ENCODE measurements at places on chromosomes 2 and 18.

DNA sequence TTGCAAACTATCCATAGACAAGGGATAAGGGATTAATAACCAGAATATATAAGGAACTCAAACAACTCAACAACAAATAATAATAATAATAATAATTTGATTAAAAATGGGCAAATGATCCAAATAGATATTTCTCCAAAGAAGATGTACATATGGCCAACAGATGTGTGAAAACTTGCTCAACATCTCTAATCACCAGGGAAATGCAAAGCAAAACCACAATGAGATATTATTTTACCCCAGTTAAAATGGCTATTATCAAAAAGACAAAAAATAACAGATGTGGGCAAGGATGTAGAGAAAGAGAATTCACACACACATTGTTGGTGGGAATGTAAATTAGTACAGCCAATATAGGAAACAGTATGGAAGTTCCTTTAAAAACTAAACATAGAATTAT lies 26.9 kb downstream of the DNAH7 start:
- H3K36me3 ChIP-seq: no peaks in the 10 kb centered on the region
- peaks cover 32% of the 10 kb centered on the region for H3K27me3 ChIP-seq
- no peak overlapping the region for H3K4me3 ChIP-seq
- no peak for ATAC-seq
- H3K4me1 ChIP-seq: no peaks in the 10 kb centered on the region

- H3K36me3 ChIP-seq: peaks cover 24% of the 10 kb centered on the region
- H3K27ac ChIP-seq: no peak overlapping the region
- no peak overlapping the region for H3K4me3 ChIP-seq
- peaks cover 16% of the 10 kb centered on the region for H3K4me1 ChIP-seq
- no peak for ATAC-seq
- H3K27me3 ChIP-seq: no peaks in the 10 kb centered on the region
These were observed 44.7 kb downstream of the UBR3 start for GRCh38 chr2:169871994-169872393.

GRCh38 chr18:77666613-77667012 lies 417.0 kb downstream of the GALR1 start:
- H3K4me1 ChIP-seq: no peaks in the 10 kb centered on the region
- peaks cover 29% of the 10 kb centered on the region for H3K27me3 ChIP-seq
- no peak overlapping the region for H3K27ac ChIP-seq
- no peak for ATAC-seq

GRCh38 chr2:143679617-143680016 lies 550.4 kb downstream of the ARHGAP15 start:
- no peak overlapping the region for H3K4me3 ChIP-seq
- H3K4me1 ChIP-seq: no peaks in the 10 kb centered on the region
- peaks cover 45% of the 10 kb centered on the region for H3K36me3 ChIP-seq

GRCh38 chr2:217299590-217299989 lies 439.7 kb upstream of the TNP1 start:
- no peak overlapping the region for H3K4me3 ChIP-seq
- H3K4me1 ChIP-seq: no peaks in the 10 kb centered on the region
- no peak for ATAC-seq
- H3K27ac ChIP-seq: no peak overlapping the region
